ENCODE measurements at places on chromosomes 16 and 17.

DNA sequence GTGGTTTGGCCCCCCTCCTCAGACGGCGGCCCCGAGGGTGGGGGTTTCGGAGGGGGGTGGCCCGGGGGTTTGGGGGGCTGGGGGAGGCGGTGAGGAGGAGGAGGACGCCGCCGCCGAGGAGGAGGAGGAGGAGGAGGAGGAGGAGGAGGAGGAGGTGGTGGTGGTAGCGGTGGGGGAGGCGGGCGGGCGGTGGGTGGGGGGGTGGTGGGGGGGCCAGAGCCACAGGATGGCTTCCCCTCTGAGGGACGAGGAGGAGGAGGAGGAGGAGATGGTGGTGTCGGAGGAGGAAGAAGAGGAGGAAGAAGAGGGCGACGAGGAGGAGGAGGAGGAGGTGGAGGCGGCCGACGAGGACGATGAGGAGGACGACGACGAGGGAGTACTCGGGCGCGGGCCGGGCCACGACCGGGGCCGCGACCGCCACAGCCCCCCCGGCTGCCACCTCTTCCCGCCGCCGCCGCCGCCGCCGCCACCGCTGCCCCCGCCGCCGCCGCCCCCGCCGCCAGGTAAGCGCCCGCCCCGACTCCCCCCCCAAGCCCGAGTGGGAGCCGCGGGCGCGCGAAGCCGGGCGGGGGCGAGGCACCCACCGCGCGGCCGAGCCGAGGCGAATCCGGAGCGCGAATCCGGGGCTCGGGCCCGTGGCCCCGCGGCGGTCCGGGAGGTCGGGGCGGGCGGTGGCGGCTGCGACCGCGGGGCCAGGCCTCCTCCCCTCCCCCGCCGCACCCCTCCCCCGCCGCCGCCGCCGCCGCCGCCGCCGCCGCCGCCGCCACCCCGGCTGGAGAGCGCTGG lies 3.8 kb upstream of the CHD3 start:
- no peak for DNase-seq

- DNase-seq = no peak
Measured at GRCh38 chr17:81740395-81740961, 28.4 kb downstream of the SLC25A10 start.

GRCh38 chr17:30824356-30825145 lies at the start of gene CRLF3:
Gene CRLF3, minus strand, starts transcription at chr17:30824692. Its CDS starts 41 bp downstream, at chr17:30824651.
- peak; percentile 66 for DNase-seq

GRCh38 chr16:54647725-54648221 lies 282.9 kb upstream of the IRX5 start:
- no peak for DNase-seq

DNA sequence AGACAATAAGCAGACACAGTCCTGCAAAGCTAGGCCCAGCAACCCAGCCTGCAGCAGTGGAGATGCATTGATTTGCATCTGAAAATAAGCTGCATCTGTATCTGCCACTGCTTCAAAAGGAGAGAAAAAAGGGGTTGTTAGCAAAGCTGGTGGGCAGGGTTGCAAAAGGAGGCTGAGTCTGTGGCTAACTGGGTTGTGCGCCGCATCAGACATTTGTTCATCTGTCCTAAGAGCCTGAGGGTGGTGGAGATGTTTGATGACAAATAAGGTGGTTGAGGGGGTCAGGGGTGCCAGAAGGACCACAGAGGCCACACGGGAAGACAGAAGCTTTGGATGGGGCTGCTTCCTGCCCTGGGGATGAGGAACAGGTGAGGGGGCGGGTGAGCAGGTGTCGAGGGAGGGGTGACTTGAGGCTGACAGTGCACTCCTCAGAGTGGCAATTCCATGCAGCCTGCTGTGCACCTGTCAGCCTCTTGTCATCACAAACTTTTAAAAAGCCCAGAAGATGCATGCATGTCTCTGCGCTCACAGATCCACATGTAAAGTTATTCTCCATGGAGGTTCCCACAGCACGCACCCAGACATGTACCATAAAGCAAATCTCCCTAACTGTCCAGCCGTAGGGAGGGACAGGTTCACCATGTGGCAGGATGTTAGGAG lies 35.4 kb downstream of the WSB1 start:
- DNase-seq = no peak

- no peak for DNase-seq
Measured at GRCh38 chr16:27437946-27438345, 36.0 kb downstream of the IL21R start.

DNA sequence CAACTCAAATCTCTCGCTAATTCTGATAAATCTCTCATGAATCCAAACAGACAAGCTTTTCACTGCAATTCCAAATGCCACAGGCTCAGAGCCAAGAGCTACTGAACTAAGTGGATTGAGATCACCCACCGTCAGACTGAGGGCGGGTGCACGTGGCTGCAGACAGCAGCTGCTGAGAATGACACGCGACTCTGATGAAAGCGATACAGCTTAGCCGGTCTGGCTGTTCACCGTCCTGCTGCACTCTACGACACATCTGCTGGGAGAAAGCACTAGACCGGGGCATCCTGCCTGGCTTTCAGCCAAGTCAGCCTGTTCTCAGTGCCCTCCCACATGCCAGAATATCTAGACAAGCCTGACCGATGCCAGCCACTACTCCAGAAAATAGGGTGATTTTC lies 42.6 kb downstream of the KLHDC4 start:
- DNase-seq = no peak

GRCh38 chr16:10943064-10943353 lies 741 bp upstream of the DEXI start:
- DNase-seq = no peak

GRCh38 chr17:81383504-81384421 lies 11.5 kb upstream of the BAHCC1 start:
- no peak for DNase-seq

- peak; percentile 87 for DNase-seq
Measured at GRCh38 chr17:9350080-9350479, 225.5 kb downstream of the STX8 start.

DNA sequence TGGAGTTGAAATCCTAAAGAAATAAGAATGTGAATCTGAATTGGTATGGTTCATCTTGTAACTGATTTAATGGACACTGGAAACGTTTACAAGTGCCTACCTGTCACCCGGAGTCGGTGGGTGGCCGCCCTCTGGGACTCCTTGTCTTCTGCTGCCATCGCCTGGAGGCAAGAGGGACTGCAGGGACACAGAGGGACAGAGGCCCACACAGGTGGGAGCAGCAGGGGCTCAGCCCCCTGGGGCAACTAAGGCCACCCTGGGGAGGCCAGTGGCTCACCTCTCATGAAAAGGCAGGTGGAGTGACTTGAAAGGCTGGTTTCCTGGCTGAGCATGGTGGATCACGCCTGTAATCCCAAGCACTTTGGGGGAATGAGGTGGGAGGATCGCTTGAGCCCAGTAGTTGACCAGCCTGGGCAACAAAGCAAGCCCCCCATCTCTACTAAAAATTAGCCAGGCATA lies 23.2 kb downstream of the TMEM92 start:
- DNase-seq = peak; percentile 44

- no peak for DNase-seq
Measured at GRCh38 chr16:17211797-17212196, 259.0 kb downstream of the XYLT1 start.

GRCh38 chr17:59152925-59153324 lies 2.1 kb downstream of the SKA2 start:
- no peak for DNase-seq
